ENCODE measurements at places on chromosomes 5 and 9. TPM values are rescaled to one million over a fixed set of nuclear protein-coding genes. Genes with fewer than 3 reads are reported as not detected.

DCANP1 gene
- total RNA-seq: not detected

FAM78A gene
- 4.2 TPM for total RNA-seq

IL3 gene
- not detected for total RNA-seq

DDX31 gene
- 15.1 TPM for total RNA-seq

GARIN3 gene
- not detected for total RNA-seq

GLDC gene
- total RNA-seq: 35.6 TPM

PAPPA gene
- total RNA-seq: 3.3 TPM

PCA3 gene
- 0.18 TPM for total RNA-seq

CCNO gene
- 0.22 TPM for total RNA-seq

DBN1 gene
- 63.5 TPM for total RNA-seq

N4BP3 gene
- total RNA-seq: 2.6 TPM
